ENCODE measurements at places on chromosomes 4 and X.

DNA sequence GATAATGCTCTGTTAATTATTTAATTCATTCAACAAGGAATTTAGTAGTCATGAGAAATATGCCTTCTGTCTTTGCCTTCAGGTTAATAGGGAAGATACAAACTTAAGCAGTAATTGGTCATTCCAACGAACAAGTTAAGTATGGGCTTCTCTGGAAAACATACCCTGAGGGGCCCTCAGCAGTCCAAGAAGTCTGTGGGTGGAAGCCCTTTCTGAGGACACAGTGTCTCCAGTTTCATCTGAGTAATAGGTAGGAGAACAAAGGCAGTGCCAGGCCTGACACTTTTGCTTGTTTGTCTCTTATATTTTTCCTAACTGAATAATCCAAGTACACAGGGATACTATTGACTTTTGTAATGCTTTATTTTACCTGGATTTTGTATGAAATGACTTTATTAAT is 262.5 kb downstream of the FBXW7 start:
- DNase-seq = no peak

DNA sequence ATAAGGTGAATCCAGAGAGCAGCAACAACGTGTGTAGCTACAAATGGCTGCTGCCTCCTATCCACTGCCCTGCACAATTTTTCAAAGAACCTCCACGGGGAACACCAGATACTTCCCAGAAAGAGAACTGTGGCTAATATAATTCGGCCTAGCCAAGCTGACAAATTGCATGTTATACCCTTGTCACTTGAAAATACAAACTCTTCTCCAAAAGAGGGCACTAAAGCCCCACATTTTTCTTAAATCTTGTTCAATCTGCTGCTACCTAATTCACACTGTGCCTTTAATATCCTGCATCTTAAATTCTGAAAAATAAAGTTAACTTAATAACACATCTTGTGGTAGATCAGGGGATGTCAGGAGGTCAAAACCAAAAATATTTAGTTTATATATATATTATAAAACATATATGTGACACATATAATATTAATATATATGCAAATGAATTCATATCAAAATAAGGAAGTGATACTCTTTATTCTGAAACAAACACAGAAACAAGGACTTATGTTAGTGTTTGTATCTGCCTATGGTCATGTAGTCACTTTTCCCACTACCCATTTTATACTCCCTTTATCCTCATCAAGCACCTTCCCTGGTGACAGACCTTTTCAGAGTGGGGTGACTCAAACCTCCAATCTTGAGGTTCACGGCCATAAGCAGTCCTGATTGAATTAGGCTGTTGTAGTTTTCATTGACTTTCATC is 24.1 kb downstream of the CT45A1 start:
- no peak for DNase-seq

- no peak for DNase-seq
Measured at GRCh38 chr4:143641361-143641760, 59.1 kb downstream of the FREM3 start.

DNA sequence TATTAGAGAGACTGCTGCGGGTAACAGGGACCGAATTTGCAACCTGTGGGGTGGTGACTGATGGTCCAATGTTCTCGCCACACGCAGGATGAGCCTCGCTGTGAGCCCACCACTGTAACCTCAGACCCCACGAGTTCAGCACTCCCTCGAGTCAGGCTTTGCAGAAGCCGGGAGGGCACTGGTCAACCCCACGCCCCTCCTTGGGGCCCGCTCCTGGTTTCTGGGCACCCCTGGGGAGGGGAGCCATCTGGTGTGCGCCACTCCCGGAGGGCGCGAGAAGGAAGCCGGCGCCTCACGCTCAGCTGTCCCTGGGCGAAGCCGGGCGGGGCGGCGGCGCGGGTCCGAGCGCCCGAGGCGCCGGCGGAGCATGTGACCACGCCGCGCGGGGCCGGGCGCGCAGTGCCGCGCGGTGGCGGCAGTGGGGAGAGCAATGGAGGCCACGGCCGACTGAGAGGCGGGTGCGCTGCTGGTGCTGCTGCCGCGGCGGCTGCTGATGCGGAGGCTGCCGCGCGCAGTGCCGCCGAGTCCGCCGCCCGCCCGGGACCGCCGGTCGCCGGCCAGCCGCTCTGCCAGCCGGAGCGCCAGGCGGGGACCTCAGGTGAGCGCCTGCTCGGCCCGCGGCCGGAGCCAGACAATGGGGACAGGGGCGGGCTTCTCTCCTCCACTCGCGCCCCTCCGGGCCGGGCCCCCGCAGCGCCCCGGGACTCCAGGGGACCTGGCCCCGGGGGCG is 100.1 kb downstream of the CEP135 start:
- DNase-seq = no peak

DNA sequence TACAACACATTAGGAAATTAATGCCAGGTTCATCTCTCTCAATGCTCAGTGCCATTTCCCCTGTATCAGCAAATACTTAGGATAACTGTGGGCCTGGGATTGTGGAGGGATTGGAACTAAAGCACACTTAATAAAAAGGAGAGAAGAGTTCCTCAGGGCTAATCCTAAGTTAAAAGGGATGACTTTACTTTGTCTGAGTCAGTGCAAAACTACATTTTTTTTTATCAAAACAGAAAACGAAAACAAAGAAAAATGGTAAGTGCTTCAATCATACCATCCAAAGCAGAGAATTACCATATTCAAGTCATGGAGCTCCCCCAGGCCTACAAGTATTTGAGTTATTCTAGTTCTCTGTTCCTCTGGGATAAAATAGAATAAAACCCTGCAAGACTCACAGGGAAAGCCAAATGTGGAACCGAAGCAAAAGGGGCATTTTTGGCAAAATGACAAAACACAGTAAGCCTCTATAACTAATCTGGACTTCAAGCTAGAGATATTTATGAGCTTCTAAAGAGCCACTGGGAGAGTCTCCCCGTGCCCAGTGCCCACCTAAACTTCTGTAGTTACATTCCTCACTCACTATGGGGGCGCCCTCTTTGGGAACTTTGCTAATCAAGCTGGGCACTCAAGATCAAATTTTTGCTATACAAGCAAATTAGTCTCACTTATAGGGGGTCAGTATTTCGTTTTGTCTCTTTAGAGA is 53.4 kb downstream of the PALLD start:
- no peak for DNase-seq

DNA sequence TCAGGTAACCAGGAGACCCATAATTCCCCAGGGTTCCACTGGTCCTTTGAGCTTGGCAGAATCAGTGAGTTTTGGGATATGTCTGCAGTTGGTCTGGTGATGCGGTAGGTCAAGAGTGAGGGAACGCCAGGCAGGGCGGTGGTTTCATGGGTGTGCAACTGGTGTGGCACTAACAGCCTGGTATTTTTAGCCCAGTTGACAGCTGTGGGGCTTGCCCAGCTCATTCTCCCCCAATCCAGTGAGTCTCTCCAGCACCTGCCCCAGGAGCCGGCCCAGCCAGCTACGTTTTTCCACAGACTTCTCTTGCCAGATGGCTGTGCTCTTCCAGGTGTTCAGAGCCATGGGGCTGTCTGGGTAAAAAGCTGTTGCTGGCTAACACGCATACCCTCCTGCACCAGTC is 1019.9 kb downstream of the CCSER1 start:
- no peak for DNase-seq

- DNase-seq = no peak
Measured at GRCh38 chrX:110308220-110308619, 9.7 kb downstream of the AMMECR1 start.

GRCh38 chr4:132108784-132109183 is 1040.3 kb upstream of the PCDH10 start:
- DNase-seq = no peak

DNA sequence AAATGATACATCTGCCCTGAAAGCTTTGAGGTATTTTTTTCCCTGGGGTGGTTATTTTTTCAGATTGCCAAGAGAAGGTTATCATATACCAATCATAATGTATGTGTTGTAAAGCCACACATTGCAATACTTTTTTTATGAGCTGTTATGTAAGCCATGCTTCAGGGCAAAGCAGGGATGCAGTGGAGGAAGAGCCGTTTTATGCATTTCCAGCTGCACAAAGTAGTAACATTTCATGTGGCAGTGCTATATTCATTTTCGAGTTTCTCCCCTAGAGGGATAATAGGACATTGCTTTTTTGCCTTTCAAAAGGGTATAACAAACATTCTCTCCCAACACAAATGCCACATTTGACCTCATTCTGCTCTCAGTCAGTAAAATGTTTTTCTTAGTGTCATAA is 68.5 kb downstream of the GALNT7 start:
- DNase-seq = no peak

- peak; percentile 77 for DNase-seq
Measured at GRCh38 chrX:48957477-48957826, at the start of gene OTUD5. Gene OTUD5, minus strand, starts transcription at chrX:48957607. Its CDS starts 37 bp downstream, at chrX:48957570.

- DNase-seq = no peak
Measured at GRCh38 chr4:5656415-5656814, 51.9 kb downstream of the EVC2 start.

DNA sequence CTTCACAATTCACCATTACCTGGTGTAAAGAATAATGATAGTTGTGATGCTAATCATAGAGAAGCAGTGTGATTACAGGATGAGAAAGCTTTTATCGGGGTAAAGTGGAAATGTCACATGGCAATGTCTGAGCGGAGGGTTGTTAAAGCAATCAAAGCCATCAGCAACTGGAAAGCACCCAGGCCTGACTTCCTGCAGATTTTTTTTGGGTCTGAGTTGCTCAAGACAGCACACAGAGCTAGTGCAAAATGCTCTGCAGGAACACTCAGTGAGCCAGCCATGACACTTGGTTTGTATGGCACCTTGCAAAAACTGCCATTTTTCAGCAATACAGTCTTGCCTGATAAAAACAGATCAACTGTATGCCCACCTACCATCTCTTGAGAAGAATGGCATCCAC is 152.9 kb downstream of the COL4A6 start:
- no peak for DNase-seq

DNA sequence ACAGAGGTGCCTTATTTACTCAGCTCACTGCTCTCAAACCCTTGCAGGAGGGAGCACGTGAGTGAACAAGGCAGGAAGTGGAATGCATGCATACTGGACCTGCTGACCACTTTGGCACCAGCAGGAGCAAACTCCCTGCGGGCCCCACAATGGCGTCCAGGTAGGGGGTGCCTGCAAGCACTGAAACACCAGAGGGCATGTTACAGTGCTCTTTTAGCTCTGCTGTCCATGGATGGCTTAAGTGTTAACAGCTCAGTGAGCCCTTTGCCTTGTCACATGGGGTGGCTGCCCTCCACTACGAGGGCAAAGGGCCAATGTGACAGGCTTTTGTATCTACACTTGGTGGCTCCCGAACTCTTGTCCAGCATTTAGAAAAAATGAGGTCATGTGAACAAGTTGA is 199.5 kb upstream of the UGT8 start:
- no peak for DNase-seq

GRCh38 chr4:123848606-123849005 is 452.0 kb downstream of the SPRY1 start:
- DNase-seq = no peak

DNA sequence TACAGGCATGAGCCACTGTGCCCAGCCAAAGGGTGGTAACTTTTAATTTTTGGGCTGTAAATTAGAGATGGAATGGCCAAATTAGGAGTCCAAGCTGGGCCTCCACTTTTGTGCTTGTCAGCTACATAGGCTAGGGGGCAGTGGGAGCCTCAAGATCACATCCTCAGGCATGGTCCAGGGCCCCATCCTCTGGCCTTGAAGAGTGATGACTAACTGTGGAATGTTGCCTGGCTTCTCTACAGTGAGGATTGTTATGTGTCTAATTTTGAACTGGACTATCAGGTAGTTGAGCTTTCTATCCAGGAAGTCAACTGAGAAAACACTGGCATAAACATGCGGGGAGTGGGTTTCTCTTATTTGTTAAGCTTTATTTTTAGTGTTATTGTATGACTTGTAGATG is 33.0 kb downstream of the CCNG2 start:
- DNase-seq = no peak

DNA sequence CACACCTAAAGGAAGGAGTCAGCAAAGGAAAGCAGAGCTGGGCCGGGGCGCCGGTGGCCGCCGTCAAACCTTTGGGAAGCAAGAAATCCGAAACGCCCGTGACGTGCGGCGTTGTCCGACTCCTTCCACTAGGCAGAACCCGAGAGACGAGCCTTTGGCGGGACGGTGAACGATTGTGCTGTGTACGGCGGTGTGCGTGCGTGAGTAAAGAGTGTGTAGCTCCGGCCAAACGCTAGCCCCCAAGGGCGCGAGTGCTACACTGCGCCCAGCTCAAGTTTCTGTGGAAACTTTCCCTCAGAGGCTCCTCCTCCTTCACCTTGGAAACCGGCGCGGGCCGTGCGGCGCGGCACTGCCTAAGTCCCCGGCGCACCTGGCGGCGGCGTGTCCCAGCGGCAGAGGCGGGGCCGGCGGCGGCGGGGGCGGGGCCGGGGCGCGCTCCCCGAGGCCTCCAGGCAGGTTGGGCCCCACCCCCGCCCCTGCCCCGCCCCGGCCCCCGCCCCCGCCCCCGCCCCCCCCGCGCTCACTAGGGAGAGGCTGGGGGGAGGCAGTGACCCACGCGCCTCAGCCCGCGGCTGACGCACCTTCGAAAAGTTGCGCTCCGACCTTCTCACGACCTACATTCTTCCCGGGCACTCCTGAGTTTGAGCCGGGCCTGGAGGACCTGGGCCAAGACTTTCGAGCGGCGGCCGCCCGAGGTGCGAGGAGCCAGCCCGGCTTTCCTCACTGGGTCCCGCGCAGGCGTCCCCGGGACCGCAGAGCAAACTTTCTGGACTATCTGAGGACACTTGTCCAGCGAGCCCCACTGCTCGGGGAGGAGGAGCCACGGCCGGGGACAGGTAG is at the start of gene FHIP1A:
TSS of gene FHIP1A (plus strand) at position 547 of the 840 bp plus-strand sequence. CDS start 157,084 bp downstream, outside the sequence.
- DNase-seq = peak; percentile 77

DNA sequence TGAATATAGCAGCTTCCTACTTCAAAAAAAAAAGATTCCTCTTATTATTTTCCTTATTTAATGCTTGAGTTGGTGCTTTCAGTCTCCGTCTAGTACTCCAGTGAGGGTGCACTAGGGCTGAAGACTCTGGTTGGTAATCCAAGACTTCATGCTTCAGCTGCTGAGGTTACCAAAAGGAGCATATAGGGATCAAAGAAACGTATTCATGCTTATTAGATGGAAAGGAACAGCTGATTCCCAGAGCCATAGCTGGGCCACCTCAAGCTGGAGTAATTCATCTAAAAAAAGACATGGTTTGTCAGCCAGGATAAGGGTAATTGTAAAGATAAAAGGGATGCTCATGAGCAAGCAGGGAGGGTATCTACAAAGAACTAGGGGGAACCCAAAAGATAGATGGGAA is 131.7 kb upstream of the FAM47B start:
- no peak for DNase-seq

DNA sequence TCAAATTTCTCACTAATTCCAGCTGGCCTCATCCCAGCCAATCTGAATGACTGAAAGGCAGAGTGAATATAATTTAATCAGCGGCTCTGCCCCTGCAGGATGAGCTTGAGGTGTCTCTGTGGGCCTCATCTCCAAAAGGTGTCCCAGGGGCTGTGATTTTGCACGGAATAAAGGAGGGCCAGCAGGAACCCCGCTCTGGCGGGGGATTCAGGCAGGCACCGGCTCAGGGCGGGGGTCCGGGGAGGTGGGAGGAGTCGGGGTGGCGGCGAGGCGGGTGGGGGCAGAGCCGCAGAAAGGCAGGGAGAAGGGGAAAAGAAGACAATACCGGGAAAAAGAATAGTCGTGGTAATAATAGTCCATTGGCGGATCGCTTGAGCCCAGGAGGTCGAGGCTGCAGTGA is 16.0 kb upstream of the ERCC6L start:
- DNase-seq = no peak

Measured in T-helper 2 cell (primary cell).